ENCODE measurements at places on chromosomes 6 and 20.

DNA sequence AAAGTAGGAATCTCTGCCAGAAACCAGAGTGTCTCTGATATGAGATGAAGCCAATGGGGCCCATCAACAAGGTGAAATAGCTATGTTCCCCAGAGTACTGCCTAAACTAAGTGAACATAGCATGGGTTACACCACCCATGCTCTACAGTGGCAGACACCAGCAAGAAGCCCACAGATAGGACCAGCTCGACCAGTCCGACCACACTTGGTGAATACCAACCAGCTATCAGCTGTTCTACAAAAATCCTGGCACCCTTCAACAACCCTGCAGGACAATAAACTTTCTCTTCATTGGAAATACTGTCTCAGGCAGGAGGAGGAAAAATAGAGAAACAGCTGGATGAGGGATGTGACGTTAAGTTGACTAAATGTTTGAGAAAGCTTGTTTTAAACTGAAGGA lies 311.4 kb downstream of the EPM2A start:
- no peak for DNase-seq

- DNase-seq = no peak
Measured at GRCh38 chr20:53691060-53691810, 97.6 kb upstream of the ZNF217 start.

- DNase-seq = no peak
Measured at GRCh38 chr20:38226553-38226952, 34.0 kb downstream of the KIAA1755 start.

- DNase-seq = no peak
Measured at GRCh38 chr6:121504227-121504626, 68.8 kb downstream of the GJA1 start.

- DNase-seq = peak; percentile 57
Measured at GRCh38 chr20:37518606-37519507, 2.2 kb upstream of the NNAT start.

DNA sequence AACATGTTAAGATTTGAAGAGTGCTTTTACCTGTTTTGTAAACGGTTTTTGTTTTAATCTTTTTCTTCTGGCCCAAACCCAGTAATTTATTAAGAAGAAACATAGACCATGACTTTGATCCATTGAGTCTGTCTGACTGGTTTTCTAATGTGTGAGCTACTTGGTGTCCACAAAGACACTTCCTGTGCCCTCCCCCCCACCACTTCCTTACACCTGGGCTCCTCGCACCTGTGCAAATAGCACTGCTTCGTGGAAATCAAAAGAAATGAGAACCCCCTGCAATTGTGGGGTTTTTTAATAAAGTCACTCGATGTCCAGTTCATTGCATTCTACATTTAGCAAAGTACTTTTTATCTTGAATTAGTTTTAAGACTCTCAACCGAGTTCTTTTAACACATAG lies 65.5 kb downstream of the SMOC2 start:
- DNase-seq = no peak

GRCh38 chr20:54227241-54227640 lies 19.4 kb downstream of the PFDN4 start:
- DNase-seq = no peak

DNA sequence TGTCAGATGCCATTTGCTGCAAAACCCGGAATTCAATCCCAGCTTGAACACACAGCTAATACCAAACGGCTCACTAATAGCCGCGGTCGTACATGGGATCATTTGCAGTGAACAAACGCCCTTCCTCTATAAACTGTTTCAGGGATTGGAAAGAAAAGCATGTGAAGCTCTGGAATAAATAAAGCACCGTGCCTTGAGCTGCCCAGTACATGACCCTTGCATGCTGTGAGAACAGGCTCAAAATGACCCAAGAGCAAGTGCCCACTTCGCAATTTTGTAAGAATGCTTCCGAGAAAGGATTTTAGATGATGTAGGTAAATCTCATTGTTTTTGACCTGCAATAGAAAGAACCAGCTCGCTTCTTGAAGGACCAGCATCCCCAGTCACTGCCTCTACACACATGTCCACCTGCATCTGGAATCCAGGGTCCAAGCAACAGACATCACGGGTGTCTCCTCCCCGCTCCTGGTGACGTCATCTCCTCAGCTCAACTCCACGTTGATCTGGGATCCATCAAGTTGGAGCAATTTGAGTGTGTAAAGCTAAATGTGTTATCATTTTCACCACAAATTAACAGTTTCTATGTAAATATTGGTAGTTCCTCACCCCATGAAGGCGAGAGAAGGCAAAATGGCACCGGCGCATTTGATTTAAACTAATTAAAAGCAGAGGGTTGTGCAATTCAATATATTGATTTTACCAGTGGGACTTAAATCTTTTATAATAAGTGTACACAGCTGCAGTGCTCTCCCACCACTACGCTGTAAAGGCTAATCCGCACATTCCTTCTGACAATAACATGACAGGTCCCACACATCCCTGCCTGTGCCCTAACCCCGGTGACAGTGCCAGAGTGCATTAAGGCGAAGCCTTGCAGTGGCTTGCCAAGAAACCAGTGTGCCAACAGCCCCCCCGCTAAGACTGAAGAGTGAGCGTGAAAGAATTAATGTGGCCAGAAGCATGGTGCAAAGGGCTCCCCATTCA lies 6.2 kb downstream of the BMP7 start:
- DNase-seq = no peak

DNA sequence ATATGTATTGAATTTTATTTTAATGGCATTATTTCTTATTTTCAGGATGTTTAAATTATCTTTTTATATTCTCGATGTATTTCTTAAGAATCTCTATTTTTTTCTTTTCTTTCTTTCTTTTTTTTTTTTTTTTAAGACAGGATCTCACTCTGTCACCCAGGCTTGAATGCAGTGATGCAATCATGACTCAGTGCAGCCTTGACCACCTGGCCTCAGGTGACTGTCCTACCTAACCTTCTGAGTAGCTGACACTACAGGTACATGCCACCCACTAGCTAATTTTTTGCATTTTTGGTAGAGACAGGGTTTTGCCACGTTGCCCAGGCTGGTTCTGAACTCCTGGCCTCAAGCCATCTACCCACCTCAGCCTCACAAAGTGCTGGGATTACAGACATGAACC lies 143.8 kb upstream of the LAMA2 start:
- DNase-seq = no peak

- no peak for DNase-seq
Measured at GRCh38 chr6:43762966-43763695, 6.9 kb upstream of the VEGFA start.

GRCh38 chr20:33334111-33334510 lies 51.1 kb downstream of the BPIFB1 start:
- DNase-seq = no peak

DNA sequence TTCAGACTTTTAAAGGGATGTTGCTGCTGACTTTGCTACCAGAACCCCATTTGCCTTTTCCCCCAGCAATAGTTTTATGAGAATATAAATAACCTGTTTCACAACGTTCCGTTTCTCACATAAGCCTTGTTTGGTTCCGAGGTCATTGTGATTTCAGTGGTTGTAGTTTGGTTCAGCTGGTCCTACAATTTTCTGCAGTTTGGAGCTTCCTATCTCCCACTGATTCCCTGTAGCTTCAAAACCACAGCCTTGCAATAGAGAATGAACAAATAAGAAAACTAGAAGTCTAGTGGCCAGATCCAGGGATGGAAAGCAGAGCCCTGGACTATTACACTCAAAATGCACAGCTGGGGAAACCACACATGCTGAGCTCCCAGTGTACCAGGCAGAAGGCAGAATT lies 24.1 kb upstream of the SH3BGRL2 start:
- DNase-seq = no peak

DNA sequence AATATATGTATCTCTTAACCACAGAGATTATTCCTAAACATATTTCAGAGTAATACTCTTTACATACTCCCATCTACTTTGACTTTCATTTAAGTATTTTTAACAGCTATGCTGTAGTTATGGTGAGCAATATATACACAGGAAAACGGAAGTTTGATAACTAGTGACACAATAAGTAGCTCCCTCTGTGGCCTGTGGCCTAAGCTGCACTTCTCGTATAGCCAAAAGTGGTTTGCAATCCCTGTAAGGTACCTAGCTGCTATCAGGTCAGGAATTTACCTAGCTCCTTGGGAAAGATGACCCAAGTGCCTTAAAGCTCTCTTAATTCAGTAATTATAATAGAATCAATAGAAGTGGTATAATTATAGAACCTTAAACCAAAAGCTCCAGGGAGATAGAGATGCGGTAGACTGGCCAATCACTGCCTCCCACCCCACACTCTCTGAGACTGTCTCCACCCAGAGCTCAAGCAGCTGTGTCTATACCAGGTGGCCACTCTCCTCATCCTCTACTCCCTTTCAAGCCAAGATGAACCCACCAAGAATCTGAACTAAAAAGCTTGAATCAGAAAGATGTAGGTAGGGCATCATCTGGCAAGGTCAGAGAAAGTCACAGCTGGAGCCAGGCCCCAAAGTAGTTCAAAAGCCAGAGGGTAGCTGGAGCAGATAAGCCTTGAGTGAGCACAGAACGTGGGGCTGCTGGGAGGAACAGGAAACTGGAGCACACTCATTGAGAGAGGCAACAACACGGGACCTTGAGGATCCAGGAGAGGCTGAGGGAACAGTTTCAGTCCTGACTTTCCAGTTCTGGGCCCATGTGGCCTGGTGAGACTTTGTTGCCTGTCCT lies 84.9 kb upstream of the ASF1A start:
- no peak for DNase-seq

- no peak for DNase-seq
Measured at GRCh38 chr20:35368666-35369423, 42.9 kb downstream of the UQCC1 start.

DNA sequence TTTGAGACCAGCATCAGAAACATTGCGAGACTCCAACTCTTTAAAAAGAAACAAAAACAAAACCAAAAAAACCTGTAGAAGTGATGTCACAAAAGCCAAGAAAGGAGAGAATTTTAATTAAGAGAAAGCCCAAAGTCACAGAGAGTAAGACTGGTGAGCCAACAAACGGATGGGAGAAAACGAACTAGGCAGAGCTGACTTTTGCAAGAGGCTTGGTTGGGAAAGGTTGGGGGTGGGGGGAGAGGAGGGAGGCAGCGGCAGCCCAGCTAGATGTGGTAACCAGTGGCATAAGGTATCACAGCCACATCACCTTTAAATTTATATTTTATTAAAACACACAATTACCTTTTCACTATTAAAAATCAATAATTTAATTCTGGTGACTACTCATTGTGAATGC lies 23.5 kb downstream of the NOL7 start:
- no peak for DNase-seq

DNA sequence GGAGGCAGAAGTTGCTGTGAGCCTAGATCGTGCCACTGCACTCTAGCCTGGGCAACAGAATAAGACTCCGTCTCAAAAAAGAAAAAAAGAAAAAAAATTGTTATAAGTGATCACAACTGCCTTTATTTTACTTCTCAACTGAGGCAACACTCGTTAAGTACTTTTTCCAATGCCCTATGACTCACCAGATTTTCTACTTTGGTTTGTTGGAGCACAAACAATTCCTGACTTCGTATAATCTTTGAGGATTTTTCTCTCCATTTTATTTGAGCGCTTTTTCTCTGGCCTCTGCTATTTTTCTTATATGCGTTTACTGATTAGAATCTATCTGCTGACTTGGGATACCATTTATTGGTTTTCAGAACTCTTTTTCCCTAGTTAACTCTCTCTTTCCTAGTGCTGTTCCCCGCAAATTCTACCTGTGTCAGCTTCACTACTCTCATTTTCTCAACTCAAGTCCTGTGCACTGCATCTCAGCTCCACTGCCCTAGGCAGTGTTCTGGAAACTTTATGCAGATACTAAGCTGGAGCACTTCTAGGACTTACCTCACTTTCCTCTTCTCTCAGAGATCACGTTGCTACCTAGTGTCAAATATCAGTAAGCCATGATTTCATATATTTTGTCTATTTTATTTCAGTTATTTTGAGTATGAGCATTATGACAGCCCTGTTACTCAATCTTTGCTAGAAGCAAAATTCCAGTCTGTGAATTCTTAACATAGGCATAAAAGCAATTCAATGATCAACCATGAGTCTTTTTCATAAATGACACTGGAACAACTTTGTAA lies 1120.1 kb upstream of the CITED2 start:
- DNase-seq = no peak

DNA sequence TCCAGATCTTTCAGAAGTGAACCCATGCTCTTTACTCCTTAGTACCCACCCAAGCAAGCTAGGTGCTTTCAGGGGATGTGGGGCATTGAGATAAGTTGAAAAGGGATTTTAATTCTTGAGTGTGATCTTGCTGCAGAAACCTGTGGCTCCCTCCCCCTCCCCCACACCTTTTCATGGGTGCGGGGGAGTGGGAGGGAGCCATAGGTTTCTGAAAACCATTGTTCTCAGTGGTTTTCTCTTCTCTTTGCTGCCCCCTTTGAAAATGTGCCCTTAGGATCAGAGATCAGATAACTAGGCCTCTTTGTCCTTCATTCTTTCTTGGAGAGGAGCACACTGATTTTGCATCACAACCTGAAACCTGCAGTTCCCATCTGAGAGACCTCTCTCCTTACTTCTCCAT lies 2.4 kb downstream of the PCSK2 start:
- no peak for DNase-seq

GRCh38 chr6:140174524-140174923 lies 800.1 kb upstream of the CITED2 start:
- DNase-seq = no peak

- DNase-seq = no peak
Measured at GRCh38 chr6:39830444-39830843, 38.3 kb downstream of the DAAM2 start.

DNA sequence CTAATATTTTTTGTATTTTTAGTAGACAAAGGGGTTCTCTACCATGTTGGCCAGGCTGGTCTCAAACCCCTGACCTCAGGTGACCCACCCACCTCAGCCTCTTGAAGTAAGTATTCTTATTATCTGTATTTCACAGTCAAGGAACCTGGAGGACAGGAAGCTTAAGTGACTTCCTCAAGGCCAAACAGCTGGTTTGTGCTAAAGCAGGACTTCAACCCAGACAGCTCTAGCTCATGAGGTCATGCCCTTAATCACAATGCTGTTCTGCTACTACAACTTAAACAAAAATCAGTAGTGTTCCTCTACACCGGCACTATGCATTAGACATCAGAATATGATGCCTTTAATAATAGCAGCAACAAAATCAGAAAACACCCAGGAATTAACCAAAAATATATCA lies 168.9 kb downstream of the ADGB start:
- DNase-seq = no peak

GRCh38 chr20:61969806-61970205 lies 95.9 kb downstream of the TAF4 start:
- DNase-seq = no peak

GRCh38 chr6:37059344-37060194 lies 54.1 kb downstream of the FGD2 start:
- peak; percentile 60 for DNase-seq

GRCh38 chr20:47360297-47361056 lies 4.0 kb upstream of the ZMYND8 start:
- peak; percentile 76 for DNase-seq

Data from endothelial cell (in vitro differentiated cells).